ENCODE measurements at places on chromosomes 7 and 10.

DNA sequence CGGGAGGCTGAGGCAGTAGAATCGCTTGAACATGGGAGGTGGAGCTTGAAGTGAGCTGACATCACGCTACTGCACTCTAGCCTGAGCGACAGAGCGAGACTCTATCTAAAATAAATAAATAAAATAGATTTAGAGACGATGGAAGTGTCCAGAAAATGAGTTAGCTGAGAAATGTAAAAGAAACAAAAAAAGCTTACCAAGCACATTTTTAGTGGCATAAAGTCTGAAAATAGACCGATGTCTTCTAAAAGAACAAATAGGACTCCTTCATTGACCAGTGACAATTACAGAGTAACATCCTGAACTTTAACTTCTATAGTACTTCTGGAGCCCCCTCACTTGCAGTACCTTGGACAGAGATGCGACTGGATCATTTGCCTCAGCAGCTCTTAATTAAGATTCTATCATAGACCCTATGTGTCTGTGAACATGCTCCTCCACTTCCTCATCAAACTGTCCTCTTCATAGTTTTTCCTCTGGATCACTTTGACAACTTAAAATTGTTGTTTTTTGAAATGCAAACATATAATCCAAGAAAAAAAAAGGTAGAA lies 25.2 kb upstream of the SRPK2 start:
- DNase-seq, result no peak

DNA sequence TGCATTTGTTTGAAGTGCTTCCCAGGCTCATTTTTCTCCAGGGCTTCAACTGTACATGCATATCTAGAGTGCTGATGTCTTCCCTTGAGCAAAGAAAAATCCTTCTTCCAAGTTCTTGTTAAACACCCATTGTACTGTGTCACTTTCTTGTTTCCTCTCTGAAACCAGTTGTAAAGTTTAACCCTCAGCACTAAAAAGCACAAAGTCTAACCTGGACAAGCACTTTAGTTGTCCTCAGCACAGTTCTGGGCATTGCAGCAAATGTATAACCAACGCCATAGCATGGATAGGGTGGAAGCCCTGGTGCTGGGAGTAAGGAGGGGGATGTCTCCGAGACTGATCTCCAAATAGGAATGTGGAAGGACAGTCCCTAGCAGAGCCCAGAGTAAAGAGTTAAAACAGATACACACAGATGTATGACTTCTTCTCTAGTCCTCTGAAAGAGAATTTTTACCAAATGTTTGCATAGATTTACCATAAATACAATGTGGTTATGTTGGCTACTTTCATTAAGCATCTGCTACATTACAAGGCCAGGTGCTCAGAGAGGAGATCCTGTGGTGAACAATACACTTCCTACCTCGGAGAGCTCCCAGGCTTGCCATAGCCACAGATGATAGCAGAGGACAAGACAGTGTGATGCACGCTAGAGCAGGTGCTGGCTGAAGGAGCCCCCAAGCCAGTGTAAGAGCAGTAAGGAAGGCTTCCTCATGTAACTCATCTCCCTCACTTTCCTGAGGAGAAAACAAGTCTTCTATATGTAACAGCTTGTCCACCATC lies 57.0 kb downstream of the DNAJC12 start:
- no peak for DNase-seq

DNA sequence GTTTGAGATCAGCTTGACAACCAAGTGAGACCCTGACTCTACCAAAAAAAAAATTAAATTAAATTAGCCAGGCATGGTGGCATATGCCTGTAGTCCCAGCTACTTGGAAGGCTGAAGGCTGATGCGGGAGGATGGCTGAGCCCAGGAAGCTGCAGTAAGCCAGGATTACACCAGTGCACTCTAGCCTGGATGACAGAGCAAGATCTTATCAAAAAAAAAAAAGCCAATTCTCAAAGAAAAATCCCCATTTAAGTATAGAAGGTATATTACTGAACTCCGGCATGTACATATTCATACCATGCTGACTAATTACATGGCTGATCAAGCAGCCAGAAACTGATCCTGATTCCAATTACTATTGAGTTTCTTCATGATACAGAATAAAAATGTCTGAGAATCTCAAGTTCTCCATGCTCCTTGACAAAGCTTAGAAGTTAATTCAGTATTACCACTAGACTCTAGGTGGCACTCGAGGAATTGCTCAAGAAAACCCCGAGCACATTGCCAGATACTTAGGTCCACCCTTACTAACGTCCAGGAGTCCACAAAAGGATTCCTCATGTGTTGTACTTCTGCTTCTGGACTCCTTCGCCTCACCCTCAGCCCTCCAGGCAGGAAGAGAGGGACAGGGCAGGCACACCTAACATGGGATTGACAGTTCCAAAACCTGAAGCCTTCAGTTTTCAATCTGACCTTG lies 148.9 kb downstream of the PARD3 start:
- DNase-seq, result no peak

- no peak for DNase-seq
Measured at GRCh38 chr7:80357530-80357929, 154.3 kb downstream of the GNAT3 start.

GRCh38 chr7:142348100-142348499 lies 90.2 kb upstream of the PRSS58 start:
- no peak for DNase-seq

- DNase-seq, result no peak
Measured at GRCh38 chr7:155464948-155465739, 7.2 kb downstream of the EN2 start.

- peak; percentile 3 for DNase-seq
Measured at GRCh38 chr10:132319853-132320653, 11.9 kb upstream of the LRRC27 start.

- no peak for DNase-seq
Measured at GRCh38 chr7:13897819-13898218, 91.6 kb downstream of the ETV1 start.

DNA sequence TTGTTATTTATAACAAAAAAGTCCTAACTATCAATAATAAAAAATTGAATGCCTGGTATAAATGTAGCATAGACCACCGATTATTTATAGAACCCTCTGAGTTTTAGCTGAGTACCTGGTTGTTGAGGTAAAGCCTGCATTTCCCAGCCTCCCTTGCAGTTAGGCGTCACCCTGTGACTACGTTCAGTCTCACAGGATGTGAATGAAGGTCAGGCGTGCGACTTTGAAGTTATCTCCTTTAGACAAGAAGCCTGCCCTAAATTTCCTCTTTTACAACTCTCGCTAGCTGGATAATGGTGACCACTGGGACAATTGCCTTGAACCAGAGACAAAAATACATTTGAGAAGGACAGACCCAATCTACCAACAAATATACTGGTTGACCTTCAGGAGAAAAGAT lies 67.5 kb upstream of the TES start:
- DNase-seq, result no peak

DNA sequence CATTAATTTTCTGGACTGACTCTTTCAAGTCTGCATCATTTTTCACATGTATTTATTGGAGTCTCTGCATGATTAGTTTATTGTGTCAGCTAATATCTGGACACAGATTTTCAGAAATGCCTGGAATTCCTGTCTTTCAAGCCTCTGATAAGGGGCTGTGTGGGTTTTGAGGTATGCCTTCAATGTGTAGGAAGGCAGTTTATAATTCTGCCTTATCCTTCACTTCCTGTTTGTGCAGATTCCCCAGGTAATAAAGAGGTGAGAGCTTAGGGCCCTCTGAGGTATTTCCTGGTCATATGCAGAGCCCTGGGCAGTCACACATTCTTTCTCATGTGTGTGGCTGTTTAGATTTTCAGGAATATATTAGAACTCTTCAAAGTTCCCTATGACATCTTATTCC lies 79.4 kb upstream of the PRKCQ start:
- DNase-seq, result no peak

- peak; percentile 56 for DNase-seq
Measured at GRCh38 chr7:7732621-7733281, 14.3 kb upstream of the RPA3 start.

GRCh38 chr7:107499731-107500130 lies 29.9 kb downstream of the GPR22 start:
- DNase-seq, result no peak

- DNase-seq, result no peak
Measured at GRCh38 chr10:88852327-88852726, 683 bp upstream of the ANKRD22 start.

DNA sequence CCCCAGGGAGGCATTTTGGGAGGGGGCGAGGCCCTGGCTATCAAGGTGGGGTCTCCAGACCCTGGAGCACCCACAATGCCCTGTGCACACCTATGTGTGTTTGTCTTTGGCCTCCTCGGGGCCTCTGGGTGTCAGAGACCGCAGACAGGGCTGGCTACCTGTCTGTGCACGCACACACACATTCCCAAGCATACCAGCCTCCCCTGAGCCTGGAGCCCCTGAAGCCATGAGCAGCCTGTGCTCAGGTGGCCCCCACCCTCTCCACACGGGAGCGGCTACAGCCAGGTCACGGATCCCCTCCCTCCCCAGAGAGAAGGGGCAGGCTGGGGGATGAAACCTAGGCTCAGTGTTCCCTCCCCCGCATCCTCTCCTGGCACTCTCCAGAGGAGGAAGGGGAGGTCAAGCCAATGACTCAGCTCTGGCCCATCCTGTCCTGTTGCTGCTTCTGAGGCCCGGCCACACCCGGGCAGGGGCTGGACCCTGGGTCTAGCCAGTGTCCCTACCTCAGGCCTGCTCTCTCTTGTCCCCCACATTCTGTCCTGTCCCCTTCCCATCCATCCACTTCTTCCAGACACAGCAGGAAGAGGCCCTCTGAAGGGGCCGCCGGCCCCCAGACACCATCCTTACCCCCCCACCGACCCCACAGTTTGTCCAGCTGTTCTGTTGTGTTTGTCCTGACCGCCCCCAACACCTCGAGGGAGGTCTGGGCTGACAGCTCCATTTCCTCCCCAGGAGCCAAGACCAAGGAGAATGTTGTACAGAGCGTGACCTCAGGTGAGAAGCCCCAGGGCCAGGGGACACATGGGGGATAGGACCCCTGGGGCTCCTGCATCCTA lies 720 bp downstream of the SNCG start:
- no peak for DNase-seq

DNA sequence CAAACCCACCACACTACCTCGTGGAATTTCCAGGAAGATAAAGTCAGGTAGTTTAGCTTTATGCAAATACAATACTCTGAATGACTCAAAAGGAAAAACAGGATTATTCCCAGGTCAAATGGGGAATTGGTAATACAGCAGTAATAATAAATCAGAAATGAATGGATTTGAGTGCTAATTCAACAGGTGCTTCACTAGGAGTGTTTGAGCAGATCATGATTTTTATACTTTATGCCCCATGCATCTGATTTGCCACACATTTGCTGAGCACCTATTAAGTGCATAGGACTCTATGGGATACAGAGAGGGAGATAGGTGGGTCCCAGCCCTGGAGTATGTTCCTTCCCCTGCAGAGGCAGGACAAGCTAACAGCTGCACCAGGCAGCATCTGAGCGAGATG lies 381.4 kb upstream of the PODXL start:
- DNase-seq, result no peak

DNA sequence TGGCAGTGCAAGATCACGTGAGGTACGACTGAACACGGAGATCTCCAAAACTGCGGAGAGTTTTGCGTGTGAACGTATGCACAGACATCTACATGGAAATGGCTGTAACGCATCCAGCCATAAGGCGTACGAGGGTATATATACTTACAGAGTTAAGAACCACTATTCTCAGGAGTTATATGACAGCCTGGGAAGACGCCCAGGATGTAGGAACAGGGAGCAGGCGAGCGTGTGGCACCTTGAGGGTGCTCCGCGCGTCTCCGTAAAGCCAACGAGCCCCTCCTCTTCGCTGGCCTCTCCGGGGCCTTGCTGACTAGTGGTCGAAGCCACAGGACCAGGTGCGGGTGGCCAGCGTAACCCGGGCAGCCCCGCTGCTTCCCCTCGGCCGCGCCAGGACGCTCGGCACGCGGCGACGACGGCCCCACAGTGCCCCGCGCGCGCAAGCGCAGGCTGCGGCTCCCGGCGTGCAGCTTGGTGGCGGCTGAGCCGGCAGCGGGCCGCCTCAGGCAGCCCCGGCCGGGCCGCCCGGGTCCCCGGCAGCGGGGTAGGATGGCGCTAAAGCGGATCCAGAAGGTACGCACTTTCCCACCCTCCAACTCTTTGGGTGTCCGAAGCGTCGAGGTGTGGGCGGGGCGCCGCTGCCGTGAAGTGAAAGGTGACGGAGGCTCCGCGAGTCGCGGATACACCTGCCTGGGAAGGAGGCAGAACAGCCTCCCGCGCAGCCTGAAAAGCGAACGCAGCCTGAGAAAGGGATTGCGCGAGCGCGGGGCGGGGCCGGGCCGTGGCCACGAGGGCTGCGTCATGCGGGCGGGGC lies at the start of gene UBE2D4:
Gene UBE2D4, plus strand, starts transcription at position 453 of the 814 bp plus-strand sequence. Its CDS starts 97 bp downstream, at position 550.
- peak; percentile 56 for DNase-seq

DNA sequence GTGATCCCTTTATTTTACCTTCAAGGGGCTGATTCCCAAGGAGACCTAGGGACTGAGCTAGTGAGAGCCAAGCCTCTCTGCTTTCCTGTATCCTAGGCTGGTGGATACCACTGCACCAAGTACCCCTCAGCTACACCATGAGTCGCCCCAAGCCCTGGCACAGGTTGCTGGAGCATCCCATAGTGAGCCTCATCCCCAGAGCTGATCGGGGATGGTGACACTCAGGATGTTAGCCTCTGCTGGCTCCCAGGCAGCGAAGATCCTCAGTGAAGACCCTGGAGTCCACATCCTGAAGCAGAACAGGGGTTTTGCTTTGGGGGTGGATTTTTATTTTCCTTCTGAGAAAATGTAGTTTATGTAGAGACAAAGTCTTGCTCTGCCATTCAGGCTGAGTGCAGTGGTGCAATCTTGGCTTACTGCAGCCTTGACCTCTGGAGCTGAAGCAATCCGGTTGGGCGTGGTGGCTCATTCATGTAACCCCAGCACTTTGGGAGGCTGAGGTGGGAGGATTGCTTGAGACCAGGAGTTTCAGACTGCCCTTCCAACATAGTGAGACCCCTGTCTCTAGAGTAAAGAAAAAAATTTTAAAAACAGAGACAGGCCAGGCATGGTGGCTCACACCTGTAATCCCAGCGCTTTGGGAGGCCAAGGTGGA lies 12.5 kb upstream of the ZNF212 start:
- DNase-seq, result no peak

GRCh38 chr10:6813306-6813705 lies 233.2 kb upstream of the PRKCQ start:
- no peak for DNase-seq

DNA sequence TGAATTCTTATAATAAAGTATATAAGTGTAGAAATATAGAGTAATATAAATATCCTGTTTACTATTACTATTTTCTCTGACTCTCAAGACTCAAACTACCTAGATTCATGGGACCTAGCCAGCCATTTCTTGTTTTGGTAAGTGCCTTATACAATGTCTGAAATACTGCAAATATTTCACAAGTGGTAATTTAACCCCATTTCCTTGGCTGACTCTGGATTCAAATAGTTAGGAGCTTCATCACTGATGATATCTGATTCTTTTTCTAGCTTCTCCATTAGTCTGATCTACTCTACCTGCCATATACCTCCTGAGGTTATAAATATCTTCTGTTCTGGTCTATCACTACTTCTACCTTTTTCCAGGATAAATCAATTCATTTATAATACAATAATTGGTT lies 6.4 kb upstream of the RALA start:
- no peak for DNase-seq

- no peak for DNase-seq
Measured at GRCh38 chr10:58394471-58394870, 9.3 kb downstream of the TFAM start.

Data from NCI-H446 (cell line).